ENCODE measurements at places on chromosomes 1 and 21.

DNA sequence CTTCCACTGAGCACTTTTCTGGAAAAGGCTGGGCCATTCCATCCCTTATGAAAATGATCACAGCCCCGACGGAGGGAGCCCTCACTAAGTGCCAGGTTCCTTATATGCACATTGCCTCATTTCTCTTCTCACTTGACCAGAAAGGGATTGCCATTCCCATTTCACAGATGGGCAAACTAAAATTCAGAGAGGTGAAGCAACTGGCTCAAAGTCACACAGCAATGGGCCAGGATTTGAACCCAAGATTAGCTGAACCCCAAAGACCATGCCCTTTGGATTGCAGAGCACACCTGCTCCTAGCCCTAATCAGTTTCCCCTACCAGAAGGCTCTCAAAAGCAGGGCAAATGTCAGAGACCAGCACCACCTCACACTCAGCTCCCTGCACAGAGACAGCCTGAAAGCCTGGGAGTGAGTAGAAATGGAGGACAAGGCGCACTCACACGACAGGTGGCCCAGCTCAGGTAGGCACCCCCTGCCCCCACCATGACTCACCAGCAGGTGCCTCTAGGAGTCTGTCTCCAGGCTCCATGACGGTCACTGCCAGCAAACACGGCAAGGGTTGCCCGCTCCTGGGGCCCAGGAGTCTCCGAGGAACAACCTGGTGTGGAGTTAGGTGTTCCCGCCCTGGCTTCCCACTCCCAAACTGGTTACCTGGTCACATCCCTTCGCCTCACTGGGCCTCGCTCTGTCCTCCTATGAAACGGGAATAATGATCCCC, 21.7 kb downstream of the SDC3 start:
- DNase-seq: peak; percentile 6

DNA sequence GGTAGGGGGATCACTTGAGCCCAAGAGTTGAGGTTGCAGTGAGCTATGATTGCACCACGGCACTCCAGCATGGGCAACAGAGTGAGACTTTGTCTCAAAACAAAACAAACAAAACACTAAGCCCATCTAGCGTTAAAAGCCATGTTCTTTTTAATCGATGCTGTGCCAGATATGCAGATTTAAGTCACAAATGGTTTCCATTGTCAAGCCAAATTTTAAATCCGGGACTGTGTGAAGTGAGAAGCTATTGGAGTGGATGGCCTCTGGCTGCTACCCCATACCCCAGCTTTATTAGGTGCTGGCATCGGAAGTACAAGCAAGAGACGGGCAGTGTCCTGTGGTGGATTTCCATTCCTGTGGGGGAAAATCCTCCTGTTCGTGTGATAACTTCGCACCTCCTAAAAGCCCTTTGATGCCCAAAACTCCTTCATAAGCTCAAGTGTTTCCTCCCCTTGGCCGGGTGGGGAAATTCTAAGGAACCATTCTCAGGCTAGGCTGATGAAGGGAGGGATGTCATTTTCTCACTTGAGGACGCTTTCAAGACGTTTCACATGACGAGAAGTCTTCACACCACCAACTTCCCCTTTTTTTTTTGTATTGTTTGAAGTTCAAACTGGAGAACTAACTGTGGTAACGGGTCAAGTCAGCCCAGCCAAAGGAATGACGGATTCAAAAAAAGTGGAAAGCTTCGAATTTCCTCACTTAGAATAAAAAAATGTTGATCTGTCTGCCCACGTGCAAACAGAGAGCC, 140.8 kb downstream of the KAZN start:
- no peak for DNase-seq

DNA sequence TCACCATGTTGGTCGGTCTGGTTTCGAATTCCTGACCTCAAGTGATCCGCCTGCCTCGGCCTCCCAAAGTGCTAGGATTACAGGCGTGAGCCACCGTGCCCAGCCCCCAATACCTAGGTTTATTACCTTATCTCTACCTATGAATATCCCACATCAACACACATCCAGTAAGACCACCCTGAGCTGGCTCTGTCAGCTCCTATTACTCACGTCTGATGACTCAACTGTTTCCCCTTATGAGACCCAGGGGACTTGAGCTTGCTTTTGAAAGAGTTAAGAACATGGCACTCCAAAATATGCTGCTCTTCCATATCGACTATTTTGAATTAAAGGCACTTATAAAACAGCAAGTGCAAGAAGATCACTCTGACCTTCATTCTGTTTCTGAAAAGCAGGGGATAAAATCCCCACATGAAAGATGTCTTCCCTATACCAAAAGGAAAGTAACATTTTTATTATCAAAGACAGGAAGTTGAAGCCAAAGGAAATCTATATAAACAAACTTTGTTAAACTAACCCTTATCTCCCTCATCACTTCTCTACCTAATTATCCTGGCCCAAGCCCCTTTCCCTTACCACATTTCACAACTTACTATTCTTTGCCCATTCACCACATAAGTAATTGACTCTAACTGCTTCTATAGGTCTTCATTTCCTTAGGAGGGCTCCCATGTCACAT, 41.3 kb upstream of the OSBPL9 start:
- no peak for DNase-seq

GRCh38 chr1:235906436-235906835, 39.7 kb upstream of the LYST start:
- DNase-seq: no peak

- no peak for DNase-seq
Measured at GRCh38 chr1:204826970-204827369, 43.7 kb upstream of the NFASC start.

GRCh38 chr1:31031330-31032143, 34.0 kb downstream of the PUM1 start:
- no peak for DNase-seq

DNA sequence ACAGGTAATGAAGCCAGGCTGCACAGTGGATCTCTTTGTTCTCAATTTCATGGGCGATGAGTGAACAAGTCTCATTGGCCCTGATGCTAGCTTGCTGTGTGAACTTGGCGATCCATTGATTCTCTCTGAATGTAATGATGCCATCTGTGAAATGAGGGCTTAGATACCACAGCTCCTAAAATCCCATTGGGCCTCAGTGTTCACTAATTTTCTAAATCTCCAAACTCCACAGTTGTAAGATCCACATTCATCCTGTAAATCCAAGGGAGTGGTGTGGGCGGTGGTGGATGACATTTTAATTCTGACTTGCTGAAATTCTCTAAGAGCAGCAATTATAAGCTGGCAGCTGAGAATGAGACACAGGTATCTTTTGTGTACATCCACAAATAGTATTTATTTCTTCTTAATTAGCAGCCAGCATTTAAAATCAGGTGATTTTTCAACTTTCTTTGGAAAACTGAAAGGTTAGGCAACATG, 9.6 kb upstream of the ACTL8 start:
- DNase-seq: no peak

DNA sequence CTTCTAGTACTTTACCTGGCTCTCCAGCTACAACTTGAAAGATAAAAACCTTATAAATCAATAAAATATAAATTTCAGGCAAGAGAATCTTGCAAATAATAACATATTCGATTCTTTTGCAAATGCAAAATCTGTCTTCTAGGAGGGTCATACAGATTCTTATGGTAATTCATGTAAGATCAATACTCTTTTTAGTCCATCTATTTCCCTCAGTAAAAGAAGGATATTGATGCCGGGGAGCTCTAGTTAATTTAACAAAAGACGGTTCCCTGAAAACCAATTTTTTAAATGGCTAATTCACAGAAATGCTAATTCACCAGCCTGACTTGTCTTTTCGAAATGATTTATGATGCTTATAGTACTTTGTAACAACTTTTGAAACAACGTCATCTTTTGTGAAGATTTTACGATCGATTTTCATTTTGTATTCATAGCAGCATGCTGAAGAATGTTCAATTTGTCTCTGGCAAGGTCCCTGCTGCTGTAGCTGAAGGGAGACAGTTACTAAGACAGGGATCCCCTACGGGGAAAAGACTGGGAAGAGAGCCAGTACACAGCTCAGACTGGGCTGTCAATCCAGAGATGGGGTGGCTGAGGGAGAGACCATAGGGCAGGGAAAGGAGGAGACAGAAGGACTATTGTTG, 90.6 kb upstream of the SPAG17 start:
- DNase-seq: no peak

GRCh38 chr1:41687007-41687406, 202.5 kb upstream of the EDN2 start:
- no peak for DNase-seq

DNA sequence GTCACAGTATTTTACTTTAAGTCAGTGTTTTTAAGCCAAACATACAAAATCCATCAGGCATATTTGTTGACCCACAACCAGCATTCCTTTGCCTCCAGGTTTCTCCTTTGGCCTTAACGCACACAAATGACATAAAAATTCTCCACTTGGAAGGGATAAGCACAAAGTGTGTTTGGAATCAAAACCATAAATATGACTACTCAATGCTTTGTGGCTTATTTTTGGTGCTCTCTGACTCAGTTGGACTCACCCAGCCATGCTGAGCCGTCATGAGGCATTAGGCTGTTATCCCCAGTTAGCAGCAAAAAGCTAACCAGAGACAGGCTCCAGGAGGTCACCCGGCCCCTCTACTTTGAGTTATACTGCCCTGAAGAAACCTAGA, 948 bp downstream of the PRUNE1 start:
- no peak for DNase-seq

DNA sequence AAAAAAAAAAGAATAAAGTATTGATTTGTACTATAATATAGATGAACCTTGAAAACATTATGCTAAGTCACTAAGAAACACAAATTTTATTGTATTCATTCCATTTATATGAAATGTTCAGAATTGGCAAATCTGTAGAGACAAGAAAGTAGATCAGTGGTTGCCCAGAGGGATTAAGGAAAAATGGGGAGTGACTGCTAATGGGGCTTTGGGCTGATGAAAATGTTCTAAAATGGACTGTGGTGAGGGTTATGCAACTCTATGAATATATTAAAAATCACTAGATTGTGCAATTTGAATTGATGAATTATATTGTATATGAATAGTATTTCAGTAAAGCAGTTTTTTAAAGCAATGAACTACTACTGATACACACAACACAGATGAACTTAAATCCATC, 10.0 kb downstream of the GDAP2 start:
- no peak for DNase-seq

- DNase-seq: peak; percentile 86
Measured at GRCh38 chr1:8217011-8217711, 100.8 kb upstream of the SLC45A1 start.

DNA sequence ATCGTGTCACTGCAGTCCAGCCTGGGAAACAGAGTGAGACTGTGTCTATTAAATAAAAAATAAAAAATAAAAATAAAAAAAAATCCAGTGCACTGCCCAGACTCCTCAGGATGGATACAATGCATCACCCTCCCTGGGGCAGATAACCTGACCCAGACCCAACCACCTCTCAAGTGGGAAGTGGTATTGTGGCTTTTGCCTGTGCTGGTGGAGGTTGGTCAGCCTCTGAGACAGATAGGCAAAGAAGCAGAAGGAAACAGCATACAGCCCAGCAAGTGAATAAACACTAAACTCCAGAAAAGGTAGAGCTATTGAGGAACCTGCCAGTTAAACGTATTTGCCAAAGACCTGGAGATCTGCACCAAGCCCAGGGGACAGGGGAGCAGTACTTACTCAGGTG, 22.0 kb downstream of the HHIPL2 start:
- no peak for DNase-seq

DNA sequence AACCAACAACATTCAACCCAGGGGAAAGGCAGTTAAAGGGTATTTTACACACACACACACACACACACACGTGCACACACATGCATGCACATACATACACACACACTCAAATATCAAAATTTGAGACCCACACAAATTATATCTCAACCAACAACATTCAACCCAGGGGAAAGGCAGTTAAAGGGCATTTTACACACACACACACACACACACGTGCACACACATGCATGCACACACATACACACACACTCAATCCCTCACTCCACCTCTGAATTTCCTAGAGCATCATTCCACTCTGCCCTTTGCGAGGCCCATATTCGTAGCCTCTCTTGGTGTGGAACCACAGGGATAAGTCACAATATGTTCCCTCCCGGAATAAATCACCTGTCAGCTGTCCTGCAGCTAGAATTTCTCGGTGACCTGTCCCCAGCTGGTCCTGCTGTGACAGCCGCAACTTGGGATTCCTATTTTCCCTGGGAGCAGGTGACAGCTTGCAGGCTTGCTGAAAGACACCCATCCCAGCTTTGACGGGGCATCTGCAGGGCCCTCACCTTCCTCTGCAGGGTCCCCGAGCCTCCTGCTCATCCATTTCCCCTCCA, 122.7 kb downstream of the PSMG1 start:
- no peak for DNase-seq

GRCh38 chr1:44994309-44994898, 8.0 kb upstream of the EIF2B3 start:
- no peak for DNase-seq

DNA sequence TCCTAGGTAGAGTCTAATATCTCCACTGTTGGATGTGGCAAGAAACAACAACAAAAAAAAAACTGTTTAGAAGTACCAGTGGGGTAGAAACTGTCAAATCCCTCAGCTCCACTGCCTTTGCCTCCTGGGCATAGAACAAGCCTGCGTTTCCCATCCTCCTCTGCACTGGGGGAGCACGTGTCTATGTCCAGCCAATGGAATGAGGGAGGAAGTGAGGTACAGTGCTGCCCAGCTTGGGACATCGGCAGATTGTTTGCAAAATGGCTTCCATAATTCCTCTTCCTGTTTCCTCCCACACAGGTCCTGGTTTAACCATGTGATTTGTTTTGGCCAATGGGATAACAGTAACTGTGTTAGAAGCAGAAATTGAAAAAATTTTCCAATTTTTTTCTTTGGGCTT, 39.1 kb downstream of the PSMG1 start:
- DNase-seq: no peak

DNA sequence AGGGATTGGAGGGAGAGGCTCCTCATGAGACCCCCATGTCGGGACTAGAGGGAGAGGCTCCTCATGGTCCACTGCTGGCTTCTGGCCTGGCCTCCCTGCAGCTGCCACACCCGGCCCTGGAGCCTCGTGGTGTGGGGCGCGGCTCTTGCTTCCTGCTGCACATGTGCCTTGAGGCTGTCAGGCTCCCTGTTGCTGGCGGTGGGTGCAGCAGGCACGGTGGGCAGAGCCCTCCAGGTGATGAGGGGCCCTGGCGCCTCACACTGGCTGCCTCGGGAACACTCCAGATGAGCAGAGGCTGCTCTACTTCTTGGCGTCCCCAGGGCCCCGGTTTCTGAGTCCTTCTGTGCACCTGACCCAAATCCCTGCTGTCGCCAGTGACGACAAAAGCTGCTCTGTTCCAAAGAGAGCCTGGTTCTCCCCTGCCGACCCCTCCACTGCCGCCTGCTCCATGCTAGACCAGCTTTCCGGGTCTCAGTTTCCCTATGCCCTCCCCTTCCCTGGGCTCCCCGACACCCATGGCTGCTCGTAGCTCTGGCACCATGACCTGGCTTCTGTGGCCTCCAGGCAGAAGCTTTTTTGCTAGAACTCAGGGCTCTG, 9.7 kb upstream of the ATAD3B start:
- DNase-seq: peak; percentile 42

GRCh38 chr1:91555074-91555730, 54.6 kb downstream of the CDC7 start:
- DNase-seq: no peak

All from right cardiac atrium (tissue), 5 donors.